ENCODE measurements at places on chromosomes 5 and 9.
A peak's percentile ranks its signal among the peaks of the same experiment; 100 is the strongest.

DNA sequence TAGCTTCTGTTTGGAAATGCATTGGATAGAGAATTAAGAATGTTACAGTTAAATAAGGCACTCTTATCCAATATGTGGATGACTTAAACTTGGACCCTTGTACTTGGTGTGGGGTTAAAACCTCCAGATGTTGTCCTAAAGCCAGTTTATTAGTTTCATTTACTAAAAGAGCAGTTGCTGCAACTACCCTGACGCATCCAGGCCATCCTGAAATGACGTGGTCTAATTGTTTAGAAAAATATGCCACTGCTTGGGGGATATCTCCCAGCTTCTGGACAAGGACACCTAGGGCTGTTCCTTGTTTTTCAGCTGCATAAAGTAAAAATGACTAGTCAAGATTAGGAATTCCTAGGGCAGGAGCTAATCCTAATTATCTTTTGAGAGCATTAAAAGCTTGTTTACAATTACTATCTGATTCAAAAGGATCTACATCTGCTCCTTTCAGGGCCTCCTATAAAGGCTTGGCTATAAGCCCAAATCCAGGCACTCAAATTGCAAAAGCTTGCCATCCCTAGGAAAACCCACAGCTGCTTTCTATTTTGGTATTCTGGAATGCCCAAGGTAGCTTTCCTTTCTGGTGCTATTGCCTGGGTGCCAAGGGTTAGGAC lies 45.7 kb upstream of the SLCO4C1 start:
- no peak for DNase-seq

DNA sequence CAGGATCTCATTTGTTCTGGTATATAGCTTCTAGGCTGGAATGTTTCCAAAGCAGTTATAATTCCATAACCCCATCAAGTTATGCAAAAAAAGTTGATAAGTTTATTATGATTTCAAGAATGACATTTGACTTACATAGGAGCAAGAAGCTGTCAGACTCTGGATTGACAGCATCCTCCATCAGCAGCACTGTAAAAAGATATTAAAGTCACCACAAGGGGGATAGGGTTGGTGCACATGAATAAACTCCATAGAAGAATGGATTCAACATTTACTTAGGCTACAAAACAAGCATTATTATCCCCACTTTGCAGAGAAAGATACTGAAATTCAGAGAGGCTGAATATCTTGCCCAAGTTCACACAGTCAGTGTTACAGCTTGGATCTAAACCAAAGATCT lies 208.9 kb upstream of the SLC30A5 start:
- no peak for DNase-seq

DNA sequence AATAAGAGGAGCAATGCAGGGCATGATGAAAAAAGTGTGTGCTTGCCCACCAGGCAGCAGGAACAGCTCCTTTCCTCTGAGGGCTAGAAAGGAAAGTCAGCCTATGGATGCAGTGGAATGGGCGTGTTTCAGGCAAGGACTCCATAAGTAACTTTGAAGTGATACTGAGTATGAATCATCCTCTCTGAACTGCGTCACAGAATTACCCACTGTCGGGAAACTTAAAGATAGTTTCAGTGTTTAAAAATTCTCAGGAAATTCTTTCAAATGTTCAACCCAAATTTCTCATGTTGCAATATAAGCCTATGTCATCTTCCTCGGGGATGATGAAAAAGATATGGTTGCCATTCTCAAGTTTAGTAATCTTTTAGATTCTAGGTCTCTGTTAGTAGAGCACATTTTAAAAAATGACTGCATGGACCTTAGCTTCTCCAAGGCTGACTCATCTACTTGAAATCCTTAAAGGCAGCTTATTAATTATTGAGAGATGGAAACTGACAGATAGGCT lies 27.7 kb downstream of the PTCD2 start:
- peak; percentile 21 for DNase-seq

DNA sequence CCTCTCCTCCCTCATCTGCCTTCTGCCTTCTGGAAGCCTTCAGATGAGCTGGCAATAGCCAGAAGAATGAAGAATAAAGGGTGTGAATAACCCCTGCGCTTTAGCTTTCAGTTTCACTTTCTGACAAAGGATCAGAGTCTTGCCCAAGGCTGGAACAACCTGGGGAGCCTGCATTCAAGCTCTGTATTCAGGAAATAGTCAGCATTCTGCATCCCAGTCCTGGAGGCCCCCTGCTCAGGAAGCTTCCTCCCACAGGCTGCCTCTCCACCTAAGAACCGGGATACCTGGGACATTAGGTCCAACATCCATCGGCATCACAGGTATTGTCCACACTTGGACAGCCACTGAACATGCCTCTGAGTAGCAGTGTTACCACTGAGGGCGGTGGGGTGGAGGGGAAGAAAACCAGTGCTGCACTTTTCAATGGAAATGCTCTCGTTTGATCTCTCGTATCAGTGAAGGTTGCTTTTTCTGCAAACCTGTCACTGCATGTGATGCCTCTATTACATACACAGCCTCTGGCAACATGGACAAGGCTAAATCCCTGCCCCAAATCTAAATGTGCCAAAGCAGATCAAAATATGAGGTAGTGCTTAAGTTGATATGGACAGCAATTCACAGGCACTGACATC lies 39.8 kb upstream of the ACO1 start:
- no peak for DNase-seq

DNA sequence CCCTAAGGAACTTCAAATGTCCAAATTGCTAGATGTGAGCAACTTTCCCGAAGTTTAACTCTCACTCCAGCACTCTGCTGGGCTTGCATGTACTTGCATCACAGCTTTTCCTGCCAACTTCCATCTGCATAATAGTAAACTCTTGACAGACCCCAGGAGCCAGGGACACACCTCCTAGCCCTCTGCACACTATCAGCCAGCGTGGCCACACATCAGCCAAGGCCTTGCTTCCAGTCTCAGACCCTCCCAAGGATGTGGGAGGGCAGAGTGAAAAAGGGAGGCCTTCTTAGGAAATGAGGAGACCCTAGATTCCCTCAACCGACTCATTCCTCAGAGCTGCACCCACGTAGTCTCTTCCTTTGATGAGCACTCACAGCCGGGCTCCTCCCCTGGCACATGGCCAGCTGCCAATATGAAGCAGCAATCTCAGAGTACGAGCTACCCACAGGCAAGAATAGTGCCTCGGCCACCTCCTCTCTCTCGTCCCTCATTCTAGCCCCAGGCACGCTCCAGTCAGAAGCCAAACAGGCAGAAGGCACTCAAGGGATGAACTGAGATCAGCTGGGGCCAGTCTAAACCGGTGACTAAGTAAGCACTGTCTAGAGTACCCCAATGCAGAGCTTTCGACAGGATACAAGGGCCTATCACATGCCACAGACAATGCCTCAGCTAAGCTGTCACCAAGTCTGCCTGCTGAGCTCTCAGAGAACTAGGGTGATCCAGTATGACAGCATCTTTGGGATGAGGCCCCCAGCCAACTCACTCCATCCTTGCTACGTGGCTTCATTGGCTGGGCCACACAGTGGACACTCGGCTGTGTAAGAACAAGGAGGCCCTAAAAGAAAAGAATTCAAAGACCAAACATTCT lies 2.3 kb downstream of the P4HA2 start:
- DNase-seq, result peak; percentile 67

DNA sequence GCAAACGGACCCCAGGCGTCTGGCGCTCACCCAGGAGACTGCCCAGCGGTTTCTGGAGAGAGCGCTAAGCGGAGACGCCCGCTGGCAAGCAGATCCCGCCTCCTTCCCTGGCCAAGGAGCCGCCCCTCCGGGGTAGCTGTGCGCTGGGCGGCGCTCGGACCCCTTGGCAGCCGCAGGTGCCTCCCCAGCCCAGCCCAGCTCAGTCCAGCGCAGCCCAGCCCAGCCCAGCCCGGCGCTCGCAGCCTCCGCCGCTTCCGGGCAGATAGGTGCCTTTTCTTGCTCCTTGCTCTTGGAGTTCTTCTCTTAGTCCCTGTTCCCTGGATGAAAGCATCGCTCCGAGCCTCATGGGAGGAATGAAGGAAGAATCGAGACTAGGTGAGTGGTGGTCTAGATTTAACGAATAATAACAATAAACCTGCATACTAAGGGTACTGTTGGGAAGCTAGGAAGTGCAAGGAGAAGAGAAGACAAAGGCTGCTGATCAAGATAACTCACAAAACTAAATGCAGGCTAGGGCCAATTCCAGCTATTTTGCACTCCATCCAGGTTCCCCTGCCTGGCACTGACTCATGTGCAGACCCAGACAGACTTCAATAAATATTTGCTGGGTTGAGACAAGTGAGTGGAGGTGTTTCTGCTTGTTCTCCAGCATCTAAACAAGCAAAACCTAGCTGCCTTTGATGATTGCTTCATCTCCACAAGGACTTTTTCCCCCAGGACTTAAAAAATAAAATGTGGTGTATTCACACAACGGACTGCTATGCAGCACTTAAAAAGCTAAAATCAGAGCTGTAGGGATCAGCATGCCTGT lies at the start of gene STK32A:
Gene STK32A, plus strand, starts transcription at position 202 of the 811 bp plus-strand sequence. CDS start 4,609 bp downstream, outside the sequence.
- no peak for DNase-seq

DNA sequence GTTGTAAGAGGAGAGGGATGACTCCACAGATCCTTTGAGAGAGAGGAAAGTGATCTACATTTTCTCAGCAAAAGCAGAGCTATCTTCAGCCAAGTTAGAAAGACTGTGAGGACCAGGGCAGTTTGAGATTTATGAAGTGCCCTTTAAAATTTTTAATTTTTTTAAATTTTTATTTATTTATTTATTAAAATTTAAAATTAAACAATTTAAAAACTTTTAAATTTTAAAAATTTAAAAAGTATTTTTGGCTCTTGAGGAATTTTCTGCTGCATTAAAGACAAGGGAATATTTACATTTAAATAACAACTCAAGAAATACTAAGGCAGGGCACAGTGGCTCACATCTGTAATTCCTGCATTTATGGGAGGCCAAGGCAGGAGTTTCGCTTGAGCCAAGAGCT lies 30.4 kb upstream of the OCLN start:
- DNase-seq, result no peak

- no peak for DNase-seq
These were observed 694.3 kb downstream of the BRINP1 start for GRCh38 chr9:118674942-118675341.

GRCh38 chr5:88842784-88843183 lies 40.2 kb downstream of the MEF2C start:
- no peak for DNase-seq

GRCh38 chr5:110045158-110045557 lies 355.4 kb downstream of the MAN2A1 start:
- DNase-seq, result no peak

DNA sequence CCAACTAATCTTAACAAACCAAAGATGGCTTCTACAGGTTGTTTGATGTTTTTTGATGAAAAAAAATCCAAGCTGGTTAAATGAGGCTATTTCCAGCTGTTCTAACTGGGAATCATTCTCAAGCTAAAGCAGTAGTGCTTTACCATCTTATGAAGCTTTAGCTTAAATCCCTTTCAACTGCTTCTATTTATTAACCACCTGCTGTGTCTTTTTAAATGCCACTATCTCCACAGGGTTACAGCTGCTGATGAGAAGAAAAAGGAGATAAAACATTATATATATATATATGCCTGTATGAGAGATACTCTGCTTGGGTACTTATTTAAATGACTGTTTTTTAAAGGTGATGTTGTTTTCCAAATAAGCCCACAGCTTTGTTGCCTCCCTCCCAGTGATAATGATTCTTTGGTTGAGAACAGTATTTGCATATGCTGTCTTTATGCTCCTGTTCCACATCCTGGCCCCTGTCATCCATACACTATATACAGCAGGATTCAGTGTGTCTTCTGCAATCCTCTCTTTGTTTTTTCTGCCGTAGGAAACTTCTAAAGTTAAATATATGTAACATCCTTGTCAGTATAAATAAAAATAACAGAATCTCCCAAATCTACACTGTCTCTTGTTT lies 164.0 kb downstream of the PAM start:
- no peak for DNase-seq

DNA sequence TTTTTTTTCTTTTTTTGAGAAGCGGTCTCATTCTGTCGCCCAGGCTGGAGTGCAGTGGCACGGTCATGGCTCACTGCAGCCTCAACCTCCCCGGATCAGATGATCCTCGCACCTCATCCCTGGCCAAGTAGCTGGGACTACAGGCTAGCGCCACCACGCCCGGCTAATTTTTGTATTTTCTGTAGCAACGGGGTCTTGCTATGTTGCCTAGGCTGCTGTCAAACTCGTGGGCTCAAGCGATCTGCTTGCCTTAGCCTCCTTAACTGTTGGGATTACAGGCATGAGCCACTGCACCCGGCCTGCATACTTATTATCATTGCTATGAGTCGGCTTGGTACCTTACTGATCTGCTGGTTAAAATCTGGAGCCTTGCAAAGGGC lies 790 bp upstream of the IARS1 start:
- peak; percentile 30 for DNase-seq
